ENCODE measurements at places on chromosomes 5 and 9.

DNA sequence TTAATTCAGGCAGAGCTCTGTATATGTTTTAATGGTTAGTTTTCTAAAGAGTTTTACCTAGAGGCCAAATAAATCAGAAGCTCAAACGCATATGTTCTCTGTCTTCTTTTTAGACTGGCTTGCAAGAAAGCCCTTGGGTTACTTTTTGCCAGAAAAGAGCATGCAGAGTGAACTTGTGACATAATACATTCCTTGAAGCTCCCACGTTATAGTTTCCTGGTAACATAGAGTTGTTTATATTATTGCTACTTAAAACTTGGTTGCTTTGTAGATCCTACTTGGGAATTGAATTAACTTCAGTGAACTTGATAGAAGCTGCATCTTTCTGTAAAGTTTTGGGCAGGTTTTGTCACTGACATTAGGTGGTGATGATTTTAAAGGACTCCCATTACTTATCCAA, 102.9 kb downstream of the C9orf152 start:
- no peak for DNase-seq

DNA sequence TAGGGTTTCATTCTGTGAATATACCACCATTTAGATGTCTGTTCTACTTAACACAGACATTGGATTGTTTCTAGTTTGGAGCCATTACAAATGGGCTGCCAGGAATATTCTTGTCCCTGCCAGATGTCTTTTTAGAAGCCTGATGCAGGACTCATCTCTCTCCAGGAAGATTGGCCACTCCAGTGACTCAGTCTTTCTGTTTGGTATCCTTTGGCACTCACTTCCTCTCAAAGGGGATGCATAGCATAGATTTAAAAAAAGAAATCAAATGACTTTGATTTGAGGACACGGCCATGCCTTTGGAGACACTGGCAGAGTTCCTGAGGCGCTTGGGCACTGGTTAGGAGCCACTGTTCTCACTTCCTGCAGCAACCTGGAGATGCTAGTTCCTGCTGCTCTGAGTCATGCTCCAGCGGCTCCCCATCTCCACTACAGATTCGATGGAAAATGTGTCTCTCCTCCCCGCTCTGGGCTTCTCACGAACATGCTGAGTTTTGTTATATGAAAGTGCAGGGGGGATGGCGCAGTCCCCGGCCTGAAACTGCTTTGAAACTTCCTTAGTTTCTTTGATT, 3.5 kb upstream of the ZNF366 start:
- no peak for DNase-seq

GRCh38 chr5:36502608-36503007, 103.8 kb upstream of the SLC1A3 start:
- no peak for DNase-seq

DNA sequence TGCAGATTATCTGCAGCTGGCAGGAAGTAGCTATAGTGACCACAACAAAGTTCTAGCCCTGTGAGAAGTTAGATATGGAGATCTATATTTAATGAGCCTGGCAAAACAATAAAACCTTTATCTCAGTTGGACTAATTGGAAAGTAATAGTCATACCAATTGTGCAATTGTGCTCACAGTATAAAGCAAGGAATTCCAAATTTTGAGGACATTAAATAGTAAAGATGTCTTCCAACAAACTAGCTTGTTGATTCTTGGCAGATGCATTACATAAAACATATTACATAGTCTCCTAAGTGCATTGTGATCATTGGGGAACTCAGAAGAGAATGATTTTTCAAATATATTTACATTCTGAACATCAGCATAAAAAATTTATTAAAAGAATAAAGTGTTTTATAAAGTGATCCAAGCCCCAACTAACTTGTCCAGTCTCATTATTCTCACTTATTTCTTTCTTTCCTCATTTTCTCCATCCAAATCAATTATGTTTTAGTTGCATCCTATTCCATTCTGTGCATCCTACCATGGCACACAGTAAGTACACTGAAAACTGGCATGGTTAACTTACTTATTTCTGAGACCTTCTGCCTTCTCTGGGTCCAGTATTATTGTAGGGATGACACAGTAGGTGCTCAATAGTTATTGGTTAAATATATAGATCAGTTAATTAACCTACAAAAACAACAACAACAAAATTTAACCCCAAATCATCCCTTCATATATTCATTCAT, 977.2 kb upstream of the NUDT12 start:
- DNase-seq = no peak

DNA sequence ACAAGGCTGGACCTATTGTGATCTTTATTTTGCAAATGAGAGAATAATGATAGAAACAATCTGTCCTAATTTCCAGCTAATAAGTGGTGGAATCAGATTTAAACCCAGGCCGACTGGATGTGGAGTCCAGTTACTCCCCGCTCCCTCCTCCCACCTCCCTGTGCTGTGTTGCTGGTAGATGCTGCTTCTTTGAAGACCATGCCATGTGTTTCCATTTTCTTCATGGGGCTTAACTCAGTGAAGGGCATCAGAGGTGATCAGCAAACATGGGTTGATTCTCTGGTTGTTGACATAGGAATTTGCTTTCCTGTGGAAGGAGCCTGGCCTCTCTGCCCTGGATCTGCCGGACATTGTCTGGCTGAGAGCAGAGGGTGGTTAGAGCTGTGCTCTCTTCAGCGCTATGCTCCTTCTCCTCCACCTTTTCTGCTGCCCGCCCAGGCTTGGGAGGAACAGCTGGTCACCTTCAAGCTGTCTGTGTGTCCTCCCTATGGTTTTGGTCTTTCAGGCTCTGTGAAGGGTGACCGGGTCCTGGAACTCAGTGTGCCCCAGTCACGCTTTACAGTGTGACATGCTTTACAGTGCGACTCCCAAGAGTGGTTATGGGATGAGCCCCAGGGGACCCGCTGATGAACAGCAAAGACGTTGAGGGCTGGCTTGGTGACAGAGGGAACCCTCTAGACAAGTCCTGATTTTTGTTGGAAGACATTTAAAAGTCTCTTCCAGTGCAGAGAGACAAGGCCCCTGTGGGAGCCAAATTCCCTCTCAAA, 68.4 kb upstream of the RPS23 start:
- no peak for DNase-seq

- DNase-seq = no peak
These were observed 66.8 kb downstream of the FOXD1 start for GRCh38 chr5:73381590-73382400.

GRCh38 chr9:131276094-131276888, at the start of gene FAM78A:
Gene FAM78A (minus strand): TSS chr9:131276510. CDS start chr9:131276179, 331 bp downstream.
- no peak for DNase-seq

- no peak for DNase-seq
These were observed 7.7 kb downstream of the AMBP start for GRCh38 chr9:114070188-114071103.

DNA sequence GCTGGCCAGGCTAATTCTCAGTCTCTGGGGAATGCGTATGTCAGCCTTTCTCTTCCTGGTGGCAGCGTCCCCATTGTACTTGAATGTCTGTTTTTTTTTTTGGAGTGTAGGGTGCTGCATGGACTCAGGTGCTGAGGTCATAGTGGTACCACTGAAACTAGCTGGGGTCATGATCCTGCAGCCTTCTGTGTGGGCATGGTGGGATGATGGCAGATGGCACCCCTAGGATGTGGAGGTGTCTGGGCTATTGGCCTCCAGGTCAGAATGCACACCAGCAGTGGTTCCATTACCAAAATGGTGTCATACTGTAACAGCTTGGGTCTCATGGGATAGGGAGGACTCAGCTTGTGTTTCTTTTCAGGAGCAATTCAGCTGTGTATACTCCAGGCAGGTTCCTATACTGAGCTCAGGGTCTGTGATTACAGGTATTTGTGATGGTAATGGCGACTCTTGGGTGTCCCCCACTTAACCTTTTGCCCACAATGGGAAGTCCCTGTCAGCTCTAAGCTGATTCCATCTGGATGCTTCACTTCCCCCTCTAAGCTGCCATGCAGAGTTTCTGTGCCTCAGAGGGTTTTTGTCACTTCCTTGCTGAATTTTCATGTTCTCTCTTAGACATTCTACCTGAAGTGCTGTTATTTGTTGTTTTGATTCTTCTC, 17.9 kb downstream of the HSD17B4 start:
- DNase-seq = no peak

- DNase-seq = no peak
These were observed 42.7 kb downstream of the IQGAP2 start for GRCh38 chr5:76445830-76446229.

GRCh38 chr9:76459694-76460635, 983 bp downstream of the GCNT1 start:
- DNase-seq = no peak

DNA sequence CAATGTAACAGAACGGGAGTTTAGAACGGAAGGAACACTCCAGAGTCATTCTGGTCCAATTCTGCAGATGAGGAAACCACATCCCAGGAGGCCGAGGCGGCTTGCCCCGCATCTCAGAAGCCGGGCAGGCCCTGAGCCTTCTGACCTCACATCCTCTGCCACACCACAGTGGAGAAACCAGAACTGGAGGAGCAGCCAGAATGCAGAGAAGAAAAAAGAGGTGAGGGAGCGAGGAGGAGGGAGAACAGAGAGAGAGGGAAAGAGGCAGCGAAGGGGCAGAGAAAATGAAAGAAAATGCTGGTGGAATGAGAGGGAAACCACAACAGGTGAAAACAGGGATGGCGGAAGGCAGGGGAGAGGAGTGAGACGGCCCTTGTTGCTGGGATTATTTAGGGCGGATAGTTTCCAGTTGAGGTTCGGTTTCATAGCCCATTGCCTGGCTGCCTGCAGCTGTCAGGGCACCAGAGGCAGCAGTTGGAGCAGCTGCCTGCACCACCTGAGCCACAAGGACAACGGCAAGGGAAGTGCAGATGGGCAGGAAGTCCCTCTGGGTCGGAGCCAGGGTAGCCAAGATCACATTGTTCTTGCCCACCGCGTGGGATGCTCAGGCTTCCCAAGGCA, at the start of gene HMHB1:
HMHB1 (plus strand) TSS at position 77 of the 621 bp plus-strand sequence.
- DNase-seq = no peak

DNA sequence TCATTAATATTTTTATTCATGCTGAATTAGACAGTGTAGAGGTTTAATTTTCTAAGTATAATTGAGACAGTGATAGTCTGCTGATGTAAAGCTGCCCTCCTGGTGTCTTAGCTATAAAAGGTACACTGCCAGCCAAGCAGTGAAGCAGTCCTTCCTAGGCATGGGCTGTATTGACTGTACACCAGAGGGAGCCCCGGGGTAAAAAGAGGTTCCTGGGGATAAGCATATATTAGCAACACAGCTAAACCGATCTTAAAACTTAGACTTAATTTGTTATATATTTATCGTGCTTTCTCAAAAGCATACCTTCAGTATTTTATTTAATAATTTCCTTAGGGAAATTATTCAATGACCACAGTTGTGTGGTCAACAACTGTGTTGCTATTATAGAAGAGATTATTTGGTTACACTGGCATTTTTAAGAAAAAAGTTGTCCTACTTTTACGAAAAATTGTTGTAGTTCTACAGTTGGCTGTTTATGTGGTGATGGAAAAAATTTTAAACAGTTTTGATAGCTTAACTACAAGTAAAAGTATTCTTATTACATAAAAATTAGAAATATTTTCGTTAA, 68.8 kb downstream of the ELL2 start:
- DNase-seq = no peak

GRCh38 chr5:98825582-98826375, 52.3 kb downstream of the RGMB start:
- no peak for DNase-seq

GRCh38 chr9:16824545-16825330, 45.7 kb downstream of the BNC2 start:
- DNase-seq = no peak
